Activated CD4-positive, alpha-beta T cell treated with anti-CD3 and anti-CD28 coated beads, Interleukin-2, amount 50 U/mL, for 48 hours (primary cell): ENCODE measurements at places on chromosomes 1 and 21.

DNA sequence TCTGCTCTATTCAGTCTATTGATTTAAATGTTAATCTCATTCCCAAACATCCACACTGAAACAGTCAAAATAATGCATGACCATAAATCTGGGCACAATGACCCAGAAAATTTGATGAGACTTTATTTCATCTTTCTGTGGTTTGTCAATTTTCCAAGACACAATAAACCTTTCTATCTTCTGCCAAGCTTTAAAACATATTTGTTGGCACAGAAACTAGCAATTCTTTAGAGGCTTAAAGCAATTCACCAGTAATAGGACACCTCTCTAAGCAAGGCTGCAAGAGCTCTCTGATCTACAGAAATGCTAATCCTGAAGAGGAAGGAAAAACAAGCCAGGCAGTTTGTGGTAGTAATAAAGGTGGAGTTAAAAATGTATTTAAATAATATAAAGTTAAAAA, 113.7 kb downstream of the FCRL5 start:
- DNase-seq: no peak

GRCh38 chr1:68321084-68321685, 88.9 kb upstream of the WLS start:
- DNase-seq: no peak

- DNase-seq: no peak
These were observed 2.2 kb upstream of the SSBP3 start for GRCh38 chr1:54408147-54409066.

- DNase-seq: no peak
These were observed 1.1 kb upstream of the FABP3 start for GRCh38 chr1:31373897-31374486.

DNA sequence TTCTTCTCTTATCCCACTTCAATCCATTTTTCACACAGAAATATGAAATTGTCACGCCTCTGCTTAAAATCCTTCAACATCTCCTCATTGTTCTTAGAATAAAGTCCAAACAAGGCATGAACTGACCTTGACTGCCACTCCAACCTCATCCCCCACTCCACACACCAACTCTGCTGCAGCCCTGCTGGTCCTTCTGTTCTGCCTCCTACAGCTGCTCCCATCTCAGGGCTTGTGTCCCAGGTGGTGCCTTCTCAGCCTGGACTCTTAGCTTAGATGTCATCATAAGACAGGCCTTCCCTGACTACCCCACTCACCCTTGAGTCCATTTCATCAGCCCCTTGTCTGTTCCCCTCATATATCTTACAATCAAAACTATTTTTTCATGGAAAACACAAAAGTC, 10.4 kb downstream of the TARBP1 start:
- DNase-seq: no peak

DNA sequence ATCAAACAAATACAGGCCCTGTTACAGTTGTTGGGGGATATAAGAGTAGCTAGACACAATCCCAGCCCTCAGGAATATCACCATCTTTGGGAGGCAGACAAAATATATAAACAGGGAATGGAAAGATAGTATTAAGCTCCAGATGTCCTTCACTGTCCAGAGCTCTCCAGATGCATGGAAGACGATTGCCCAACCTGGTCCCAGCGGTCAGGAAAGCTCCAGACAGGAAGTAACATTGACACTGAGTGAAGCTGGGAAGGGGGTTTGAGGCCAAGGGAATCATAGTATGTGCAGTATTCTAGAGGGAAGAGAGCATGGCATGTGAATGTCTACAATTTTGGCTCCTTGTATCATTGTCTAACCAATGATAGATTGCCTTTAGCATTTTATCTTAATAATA, 173.9 kb upstream of the HOOK1 start:
- DNase-seq: no peak

DNA sequence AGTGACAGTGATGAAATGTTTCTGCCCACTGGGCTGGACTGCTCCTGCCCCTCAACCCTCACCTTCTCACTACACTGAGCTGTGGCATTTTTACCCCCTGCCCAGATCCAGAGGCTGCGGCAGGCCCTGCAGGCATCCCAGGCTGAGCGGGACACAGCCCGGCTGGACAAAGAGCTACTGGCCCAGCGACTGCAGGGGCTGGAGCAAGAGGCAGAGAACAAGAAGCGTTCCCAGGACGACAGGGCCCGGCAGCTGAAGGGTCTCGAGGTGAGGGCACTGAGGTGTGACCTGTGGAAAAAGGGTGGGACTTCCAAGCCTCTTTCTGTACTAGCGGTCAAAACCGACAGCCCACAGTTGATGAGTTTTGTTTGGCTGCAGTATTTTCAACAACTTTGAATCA, 6.2 kb upstream of the TUFT1 start:
- DNase-seq: no peak

GRCh38 chr1:42316292-42316691, 18.7 kb downstream of the FOXJ3 start:
- no peak for DNase-seq

DNA sequence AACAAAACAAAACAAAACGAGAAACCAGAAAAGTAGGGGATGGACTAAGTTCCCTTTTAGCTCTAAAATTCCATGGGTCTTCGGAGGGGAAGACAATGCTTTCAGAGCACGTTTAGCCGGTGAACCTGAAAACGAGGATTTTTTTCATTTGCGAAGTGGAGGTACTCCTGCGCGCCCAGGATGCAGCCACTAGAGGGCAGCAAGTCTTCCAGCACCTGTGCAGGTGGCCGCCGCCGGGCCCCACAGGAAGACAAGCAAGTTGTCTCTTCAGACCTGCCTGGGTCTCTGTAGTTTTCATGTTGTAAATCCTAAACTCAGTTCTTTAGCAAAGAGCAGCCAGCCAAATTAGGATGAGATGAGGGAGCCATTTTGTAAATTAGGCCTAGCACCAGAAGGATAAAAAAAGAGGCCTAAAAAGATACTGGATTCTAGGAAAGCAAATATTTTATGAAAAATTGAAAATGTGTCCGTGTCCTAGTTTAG, 17.7 kb upstream of the SNX27 start:
- peak; percentile 87 for DNase-seq

GRCh38 chr1:226870401-226871279, at the start of gene PSEN2:
PSEN2 (plus strand) TSS chr1:226870616; CDS start chr1:226881908, 11,292 bp downstream.
- DNase-seq: peak; percentile 70

- no peak for DNase-seq
These were observed 172.8 kb downstream of the FAF1 start for GRCh38 chr1:50787266-50787665.

DNA sequence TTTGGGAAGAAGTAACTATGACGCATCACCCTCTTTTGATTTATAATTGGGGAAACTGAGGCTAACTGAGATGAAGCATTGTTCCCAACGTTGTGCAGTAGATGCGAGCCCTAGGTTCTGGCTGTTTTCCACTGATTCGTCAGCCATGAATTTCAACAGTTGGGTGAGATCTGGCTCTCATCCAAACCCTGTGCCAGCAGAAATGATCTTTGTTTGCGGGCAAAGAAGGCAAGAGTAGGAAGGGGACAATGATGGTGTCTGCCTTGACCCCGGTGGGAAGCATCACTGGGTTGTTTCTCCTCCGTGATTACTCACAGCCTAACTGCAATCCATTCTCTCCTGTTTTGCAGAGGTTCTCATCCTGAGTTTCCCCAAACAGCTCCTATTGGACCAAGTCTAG, 142.3 kb downstream of the MIS18A start:
- no peak for DNase-seq

DNA sequence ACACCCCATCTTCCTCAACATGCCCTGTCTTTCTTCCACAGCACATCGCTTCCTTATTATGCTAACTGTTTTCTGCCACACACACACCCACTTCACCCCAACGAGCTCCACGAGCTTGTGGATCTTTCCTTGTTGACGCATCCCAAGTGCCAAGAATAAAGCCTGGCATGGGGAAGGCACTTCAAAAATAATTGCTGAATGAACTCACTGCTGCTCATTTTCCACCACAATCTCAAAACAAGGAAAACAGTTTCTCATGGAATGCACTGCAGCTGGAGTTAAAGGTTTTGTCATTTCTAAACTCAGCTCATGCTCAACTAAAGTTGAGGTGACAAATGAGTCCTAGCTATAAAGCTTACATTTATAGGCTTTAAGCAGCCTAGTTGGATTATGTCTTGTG, 86.0 kb downstream of the TIAM1 start:
- no peak for DNase-seq

DNA sequence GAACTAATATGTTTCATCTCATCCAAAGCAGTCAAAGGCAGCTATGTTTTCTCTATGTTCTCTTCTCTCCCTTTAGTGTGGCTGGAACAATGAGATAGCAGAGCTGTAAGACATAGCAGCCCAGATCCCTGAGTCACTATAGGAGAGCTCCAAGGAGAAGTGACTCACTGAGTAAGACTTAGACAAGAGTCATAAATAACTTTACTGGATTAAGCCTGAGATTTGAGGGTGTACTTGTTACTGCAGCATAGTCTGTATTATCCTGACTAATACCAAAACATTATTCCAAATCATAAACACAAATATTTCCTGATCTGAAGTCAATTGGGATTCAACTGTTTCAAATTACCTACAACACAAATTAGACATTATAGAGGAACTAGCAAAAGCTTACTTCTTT, 3.9 kb downstream of the KRTAP19-8 start:
- DNase-seq: no peak

- DNase-seq: no peak
These were observed 15.0 kb downstream of the C1orf52 start for GRCh38 chr1:85244271-85245061.
